ENCODE measurements at places on chromosomes 7 and 10.

- DNase-seq = no peak
Measured at GRCh38 chr7:97595439-97595838, 136.4 kb upstream of the TAC1 start.

DNA sequence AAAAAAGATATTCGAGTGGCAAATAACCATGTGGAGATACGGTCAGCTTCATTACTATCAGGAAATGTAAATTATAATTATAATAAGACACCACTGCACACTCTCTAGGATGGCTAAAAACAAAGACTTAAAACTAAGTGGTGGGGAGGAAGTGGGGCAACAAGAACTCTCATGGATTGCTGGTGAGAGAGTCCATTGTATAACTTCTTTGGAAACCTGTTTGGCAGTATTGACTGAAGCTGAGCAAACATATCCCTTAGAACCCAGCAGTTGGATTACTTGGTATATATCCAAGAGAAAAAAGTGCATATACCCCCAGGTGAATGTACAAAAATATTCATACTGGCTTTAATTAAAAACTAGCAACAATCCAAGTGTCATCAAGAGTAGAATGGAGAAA lies 133.7 kb upstream of the CTBP2 start:
- no peak for DNase-seq

- no peak for DNase-seq
Measured at GRCh38 chr10:124092250-124092859, 1.0 kb downstream of the CHST15 start.

DNA sequence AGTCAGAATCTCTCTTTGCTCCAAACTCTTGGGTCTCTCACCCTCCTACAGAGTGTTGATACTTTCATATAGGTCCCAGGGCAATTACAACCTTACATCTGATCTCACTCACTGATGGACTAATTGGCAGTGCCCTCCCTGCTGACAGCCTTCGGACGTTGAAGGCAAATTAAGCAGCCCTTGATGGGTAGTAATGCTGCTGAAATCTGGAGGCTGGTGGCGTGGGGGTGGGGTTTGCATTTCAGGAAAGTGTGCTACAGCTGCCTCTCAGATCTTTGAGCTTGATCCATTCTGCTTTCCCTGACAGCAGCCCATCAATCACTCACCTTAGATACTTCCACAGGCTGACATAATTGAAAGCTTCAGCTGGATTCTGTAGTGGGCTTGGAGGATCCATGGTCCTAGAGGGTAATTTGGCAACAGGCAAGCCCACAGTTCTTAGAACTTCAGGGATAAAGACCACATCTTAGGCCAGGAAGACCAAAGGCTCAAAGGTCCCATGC lies 349.1 kb upstream of the PODXL start:
- DNase-seq = no peak

GRCh38 chr10:2890093-2890492 lies 177.3 kb upstream of the PFKP start:
- no peak for DNase-seq

GRCh38 chr7:945556-946255 lies 8.8 kb downstream of the ADAP1 start:
- peak; percentile 58 for DNase-seq

DNA sequence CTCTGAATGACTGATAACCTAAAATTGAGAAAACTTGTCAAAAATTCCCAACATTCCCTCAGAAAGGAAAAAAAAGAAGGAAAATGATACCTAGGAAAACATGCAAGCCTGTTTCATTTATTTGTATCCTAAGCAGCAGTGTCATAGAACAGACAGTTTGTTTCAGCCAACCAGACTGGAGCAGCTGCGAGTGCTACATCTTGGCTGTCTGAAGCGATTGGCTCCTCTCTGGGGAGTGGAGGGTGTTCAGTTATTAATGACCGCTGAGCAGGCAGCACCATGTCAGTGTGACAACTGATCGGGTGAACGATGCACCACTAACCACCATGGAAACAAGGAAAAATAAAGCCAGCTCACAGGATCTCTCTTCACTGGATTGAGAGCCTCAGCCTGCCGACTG lies at the start of gene LRRN3:
Gene LRRN3 (plus strand): TSS at position 282 of the 400 bp plus-strand sequence. CDS start 31,646 bp downstream, outside the sequence.
- DNase-seq = peak; percentile 69

DNA sequence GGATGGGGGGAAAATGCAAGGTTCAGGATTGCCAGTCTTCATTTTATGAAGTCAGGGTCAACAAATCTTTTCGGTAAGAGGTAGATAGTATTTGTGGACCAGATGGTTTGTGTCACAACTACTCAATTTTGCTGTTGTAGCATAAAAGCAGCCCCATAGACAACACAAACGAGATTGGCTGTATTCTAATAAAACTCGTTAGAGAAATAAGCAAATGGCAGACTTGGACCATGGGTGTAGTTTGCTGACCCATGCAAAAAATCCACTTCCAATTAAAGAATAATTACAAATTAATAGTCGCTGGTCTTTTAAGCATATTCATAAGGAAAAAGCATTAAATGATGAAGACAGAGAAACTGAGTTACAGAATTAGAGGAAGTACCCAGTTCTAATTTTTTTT lies 247.1 kb downstream of the CRPPA start:
- DNase-seq = no peak

DNA sequence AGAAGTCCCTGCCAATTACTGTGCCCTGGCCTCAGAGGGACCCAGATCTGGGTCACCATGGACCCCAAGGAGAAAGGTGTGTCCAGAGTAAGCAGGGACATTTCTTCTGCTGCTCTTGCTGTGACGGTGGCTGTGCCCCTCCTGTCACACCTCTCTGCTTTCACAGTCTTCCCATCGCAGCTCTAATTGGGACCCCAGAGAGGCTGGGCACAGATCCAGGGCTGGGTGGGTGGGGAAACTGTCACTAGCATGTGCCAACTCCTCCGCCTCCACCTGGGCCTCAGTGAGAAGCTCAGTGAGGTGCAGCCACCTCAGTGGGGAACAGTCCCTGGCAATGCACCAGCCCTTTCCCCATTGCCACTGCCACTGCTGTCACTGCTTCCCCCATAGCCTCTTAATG lies 37.3 kb upstream of the ADCYAP1R1 start:
- DNase-seq = no peak

DNA sequence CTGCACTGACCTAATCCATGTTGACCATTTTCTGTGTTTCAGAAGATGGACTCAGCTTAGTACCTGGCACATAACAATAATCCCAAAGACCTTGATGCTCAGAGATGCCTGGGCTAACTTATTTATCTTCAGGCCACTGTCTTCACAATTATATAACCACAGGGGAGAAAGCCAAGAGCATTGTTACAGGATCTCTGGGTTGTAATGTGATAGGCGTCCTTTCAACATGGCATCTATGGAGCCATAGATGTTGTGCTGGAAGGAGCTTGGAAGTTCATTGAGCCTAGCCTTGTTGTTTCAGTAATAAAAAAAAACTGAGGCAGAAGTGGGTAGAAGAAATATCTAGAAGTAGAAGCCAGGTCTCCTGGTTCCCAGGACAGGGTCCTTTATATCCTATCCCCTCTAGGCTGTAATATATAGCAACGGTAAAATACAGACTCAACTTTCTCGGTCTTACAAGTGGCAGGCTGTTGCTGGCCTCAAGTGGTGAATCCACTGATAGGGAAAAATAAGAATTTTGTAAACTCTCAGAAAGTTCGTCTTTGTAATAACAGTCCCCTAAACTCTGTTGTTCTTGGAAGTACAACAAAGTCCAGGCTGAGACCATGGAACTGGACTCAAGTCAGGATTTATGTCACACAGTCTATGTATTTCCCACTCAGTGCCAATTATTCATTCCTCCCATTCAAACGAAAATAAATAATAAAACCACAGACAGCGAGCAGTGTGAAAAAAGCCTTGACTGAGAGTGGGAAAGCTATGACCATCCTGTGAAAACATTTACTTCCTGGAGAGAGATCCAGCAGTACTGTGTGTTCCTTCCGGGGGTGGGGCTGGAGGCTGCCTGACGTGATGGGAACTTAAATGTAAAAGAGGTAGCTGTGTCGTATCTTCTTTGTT lies 277.6 kb downstream of the REEP3 start:
- no peak for DNase-seq

GRCh38 chr10:114652402-114653368 lies 5.4 kb downstream of the ABLIM1 start:
- DNase-seq = no peak

GRCh38 chr7:37817591-37817960 lies 30.8 kb upstream of the NME8 start:
- no peak for DNase-seq

- no peak for DNase-seq
Measured at GRCh38 chr10:114073395-114074186, 29.9 kb downstream of the ADRB1 start.

DNA sequence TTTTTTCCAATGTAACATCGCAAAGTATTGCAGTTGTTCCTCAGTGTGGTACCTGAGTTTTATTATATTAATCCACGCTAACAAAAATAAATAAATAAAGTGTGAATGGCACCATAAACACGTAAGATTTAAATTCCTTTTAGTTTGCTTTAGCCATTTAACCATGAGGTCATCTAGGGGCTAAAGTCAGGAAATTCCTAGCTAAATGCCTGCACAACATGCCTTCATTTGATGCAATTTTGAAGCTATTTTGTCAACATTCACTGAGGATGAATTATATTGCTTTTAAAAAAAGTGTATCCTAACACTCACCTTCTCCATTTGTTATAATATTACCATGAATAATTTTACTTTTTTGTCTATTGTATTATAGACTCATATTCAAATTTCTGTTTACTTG lies 714.4 kb downstream of the GATA3 start:
- DNase-seq = no peak

- DNase-seq = peak; percentile 76
Measured at GRCh38 chr7:92717993-92718716, 118.2 kb downstream of the CDK6 start.

DNA sequence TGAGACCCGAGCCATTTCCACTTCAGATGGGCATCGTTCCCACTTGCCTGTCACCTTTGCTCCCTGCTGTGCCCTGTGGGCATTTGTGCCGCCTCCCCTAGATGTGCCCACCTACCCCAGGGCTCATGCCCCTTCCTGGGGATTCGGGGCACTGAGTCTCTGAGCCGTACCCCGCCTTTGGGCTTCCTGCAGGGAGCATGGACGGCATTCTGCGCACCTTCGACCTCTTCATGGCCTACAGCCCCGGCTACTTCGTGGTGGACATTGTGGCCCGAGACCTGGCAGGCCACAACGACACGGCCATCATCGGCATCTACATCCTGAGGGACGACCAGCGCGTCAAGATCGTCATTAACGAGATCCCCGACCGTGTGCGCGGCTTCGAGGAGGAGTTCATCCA lies 36.3 kb upstream of the VSIR start:
- no peak for DNase-seq

DNA sequence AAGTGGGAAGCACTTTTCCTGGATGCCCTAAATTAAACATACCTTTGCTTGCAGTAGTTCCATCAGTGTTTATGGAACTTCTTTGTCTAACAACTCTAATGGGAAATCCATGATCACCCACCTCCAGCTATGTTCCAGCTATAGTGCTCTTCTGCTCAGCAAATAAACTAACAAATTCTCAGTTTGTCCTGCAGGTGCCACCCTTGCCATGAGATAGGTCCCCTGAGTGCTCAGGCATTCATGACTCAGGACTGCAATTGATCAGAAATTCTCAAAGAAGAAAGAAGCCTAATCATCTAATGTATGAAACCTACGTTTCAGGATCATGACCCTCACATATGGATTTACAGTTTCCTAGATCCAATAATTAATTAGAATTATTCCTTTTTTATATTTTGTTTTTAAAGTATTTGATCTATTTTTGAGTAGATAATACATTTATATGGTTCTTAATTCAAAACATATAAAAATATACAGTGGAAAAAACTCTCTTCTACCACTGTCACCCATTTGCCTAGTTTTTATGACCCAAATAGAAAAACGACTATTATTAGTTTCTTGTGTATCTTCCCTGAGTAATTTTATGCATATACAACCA lies 48.7 kb upstream of the DYNC1I1 start:
- no peak for DNase-seq

GRCh38 chr7:142412551-142413193 lies 154.8 kb upstream of the PRSS58 start:
- peak; percentile 74 for DNase-seq

DNA sequence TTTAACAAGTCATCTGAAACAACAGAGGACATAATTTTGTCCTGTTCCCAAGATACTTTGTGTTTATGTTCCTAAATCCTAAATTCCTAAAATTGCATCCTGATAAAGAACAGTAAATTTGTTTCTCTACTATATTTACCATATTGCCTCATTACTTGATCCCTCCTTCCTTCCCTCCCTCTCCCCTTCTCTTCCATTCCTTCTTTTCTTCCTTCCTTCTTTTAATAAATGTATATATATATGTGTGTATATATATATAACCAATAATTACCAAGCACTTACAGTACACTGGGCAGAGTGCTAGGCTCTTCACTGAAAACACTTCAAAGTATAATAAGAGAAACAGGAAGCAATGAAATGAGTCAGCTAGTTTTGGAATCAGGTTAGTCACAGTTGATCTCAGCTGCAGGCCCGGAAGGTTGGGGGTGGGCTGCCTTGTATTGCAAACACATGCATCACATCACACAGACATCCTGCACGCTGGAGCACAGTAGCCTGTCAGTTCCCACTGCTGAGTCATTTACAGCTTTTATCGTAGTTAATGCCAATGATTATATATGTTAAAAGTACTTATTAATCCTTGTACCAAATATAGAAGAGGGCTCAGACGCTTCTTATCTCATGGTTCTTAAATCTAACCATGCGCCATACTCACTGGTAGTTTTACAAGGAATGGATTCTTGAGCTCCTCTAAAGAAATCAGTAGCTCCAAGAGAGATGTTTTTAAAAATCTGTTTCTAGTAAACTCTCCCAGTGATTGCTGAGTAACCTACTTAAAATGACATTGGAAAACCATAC lies 551.7 kb downstream of the GRM8 start:
- DNase-seq = peak; percentile 87

- DNase-seq = no peak
Measured at GRCh38 chr7:70040970-70041766, 442.9 kb downstream of the AUTS2 start.

GRCh38 chr10:22335173-22335933 lies 9.9 kb upstream of the SPAG6 start:
- DNase-seq = peak; percentile 88

GRCh38 chr10:43667761-43668386 lies 19.2 kb upstream of the ZNF32 start:
- no peak for DNase-seq

GRCh38 chr10:384538-385305 lies 249.5 kb downstream of the ZMYND11 start:
- no peak for DNase-seq

- no peak for DNase-seq
Measured at GRCh38 chr7:135898226-135898625, 78.9 kb downstream of the MTPN start.

DNA sequence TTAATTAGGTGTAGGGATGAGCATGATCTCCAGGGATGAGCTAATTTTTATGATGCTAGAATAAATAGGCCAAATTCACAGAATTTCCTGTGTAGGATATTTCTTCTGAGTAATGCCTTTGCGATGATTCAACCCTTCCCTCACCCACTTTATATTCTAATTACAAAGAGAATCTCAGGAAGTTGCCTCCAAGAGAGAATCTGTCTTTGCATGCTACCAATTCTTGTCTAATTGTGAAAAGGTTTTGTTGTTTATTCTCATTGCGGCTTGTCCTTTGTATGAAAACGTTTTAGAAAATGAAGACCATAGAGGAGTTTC lies 6.3 kb downstream of the C7orf57 start:
- DNase-seq = no peak

- DNase-seq = no peak
Measured at GRCh38 chr7:158101821-158102450, 485.7 kb downstream of the PTPRN2 start.

Measured in activated effector memory CD4-positive, alpha-beta T cell treated with anti-CD3 and anti-CD28 coated beads, Interleukin-2, amount 50 U/mL, for 16 hours (primary cell).